ENCODE measurements at places on chromosomes 5 and 9.

GRCh38 chr5:55227664-55228430 lies 732 bp upstream of the MCIDAS start:
- no peak for DNase-seq

GRCh38 chr5:35454011-35454525 lies 163.6 kb upstream of the SPEF2 start:
- no peak for DNase-seq

DNA sequence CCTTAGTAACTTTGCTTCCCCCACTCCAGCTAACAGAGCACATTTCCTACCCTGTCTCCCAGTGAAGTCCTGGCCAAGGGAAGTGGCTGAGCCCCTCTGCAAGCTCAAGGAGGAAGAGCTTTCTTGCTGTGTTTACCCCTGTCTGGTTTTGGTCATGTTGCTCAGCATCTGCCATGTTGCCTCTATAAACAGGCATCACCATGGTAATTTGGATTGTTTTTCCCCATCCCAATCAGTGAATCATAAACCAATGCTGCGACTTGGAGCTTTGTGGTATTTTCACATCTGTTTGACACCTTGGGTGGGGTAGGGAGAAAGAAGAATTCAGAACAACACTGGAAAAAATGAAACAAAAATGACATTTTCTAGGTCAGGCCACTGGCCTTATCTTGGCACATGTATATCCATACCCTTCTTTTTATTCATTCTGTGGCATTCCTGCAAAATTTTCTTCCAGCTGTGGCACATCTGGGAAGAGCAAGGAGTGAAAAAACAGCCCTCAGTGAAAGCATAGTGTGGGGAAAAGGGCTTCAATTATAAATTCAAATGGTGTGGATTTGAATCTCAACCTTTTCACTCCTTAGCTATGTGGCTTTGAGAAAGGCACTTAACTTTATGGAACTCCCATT lies 42.5 kb downstream of the SLIT3 start:
- DNase-seq = no peak

- no peak for DNase-seq
Measured at GRCh38 chr5:174098694-174099093, 53.2 kb downstream of the NSG2 start.

GRCh38 chr5:136028090-136028489 lies 698 bp upstream of the TGFBI start:
- DNase-seq = no peak

DNA sequence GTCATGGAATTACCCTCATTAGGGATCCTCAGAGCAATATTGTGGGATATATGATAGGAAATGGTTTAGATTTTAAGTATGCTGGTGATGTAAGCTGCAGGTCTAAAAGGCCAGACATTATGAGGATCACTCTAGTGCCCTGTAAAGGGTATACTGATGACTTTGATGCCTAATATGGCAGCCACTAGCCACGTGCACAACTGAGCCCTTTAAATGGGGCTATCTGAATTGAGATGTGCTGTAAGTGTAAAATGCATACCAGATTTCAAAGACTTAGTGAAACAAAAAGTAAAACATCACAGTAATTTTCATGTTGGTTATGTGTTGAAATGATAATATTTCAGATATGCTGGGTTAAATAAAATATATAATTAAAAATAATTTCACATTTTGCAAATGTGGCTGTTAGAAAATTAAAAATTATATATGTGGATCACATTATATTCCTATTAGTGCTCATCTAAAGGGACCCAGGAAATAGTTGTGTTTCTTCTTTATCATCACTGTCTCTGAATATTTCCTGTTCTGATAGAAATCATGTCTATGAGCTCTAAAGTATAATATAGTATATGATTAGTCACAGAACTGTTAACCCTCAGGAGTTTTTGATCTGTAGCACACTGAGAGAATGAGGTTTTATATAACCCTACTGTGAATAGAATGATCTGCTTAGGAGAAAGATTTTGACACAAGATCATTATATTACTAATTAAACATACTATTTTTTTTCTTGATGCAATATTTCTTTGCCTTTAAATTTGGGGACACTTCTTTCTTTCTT lies 50.1 kb downstream of the OSTF1 start:
- DNase-seq = no peak

DNA sequence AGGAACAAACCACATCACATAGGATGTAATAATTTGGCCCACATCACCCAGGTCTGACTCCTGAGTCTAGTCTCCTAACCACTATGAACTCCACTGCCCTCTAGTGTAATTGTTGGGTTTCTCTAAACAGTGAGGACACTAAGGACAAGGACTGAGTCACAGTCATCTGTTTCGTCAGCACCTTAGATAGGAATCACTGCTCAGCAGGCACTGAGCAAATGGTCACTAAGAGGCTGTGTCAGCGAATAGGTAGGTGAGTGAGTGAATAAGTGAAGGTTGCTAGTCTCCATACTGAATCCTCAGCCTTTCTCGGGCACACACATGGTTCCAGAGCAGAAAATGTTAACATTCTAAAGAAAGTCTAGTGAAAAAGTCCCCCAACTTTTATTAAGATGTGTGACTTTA lies 278.6 kb downstream of the SPOCK1 start:
- DNase-seq = no peak

GRCh38 chr5:1885404-1885755 lies 2.7 kb upstream of the IRX4 start:
- no peak for DNase-seq

- no peak for DNase-seq
Measured at GRCh38 chr5:78830528-78831046, 154.5 kb downstream of the ARSB start.

DNA sequence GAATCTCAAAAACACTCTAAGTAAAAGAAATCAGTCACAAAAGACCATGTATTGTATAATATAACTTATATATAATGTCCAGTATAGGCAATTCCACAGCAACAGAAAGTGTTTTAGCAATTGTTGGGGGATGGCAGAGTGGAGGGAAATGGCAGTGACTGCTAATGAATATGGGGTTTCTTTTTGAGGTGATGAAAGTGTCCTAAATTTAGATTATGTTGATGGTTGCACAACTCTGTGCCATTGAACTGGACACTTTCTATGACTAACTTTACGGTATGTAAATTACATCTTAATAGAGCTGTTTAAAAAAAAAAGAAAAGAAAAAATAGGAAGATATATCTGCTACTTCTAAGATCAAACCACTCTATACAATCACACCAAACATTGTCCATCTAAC lies 124.9 kb upstream of the ZNF462 start:
- DNase-seq = no peak

GRCh38 chr5:59069438-59070079 lies 486.7 kb downstream of the RAB3C start:
- DNase-seq = no peak

DNA sequence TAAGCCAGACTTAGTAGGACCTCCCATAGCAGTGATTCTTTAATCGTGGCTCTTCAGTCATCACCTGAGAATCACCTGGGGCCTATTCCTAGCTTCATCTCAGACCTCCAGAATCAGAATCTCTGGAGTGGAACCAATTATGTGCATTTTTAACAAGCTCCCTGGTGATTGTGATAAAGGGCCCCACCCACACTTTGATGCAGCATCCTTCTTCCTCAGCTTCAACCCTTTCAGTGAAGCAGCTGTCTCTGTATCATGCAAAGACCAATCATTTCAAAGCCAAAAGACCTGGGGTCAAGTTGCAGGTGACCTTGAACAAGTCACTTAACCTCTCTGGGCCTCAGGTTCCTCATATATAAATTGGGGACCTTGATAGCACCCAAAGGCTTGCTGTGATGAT lies 17.1 kb downstream of the FBXO10 start:
- DNase-seq = no peak

All from NCI-H1092 (cell line).